ENCODE measurements at places on chromosomes 6 and 20. TPM values are rescaled to one million over a fixed set of nuclear protein-coding genes. Genes with fewer than 3 reads are reported as not detected.

The OR2J3 gene
- not detected for total RNA-seq

The NRSN2 gene
- total RNA-seq: 43.1 TPM

The FUT9 gene
- total RNA-seq: not detected

The SLC35D3 gene
- not detected for total RNA-seq

The COL11A2 gene
- not detected for total RNA-seq

The EPB41L1 gene
- 3.5 TPM for total RNA-seq

The PPP1R3G gene
- 0.19 TPM for total RNA-seq

The RBBP8NL gene
- total RNA-seq: not detected

The HLA-G gene
- not detected for total RNA-seq

The EMILIN3 gene
- not detected for total RNA-seq

The MYCT1 gene
- total RNA-seq: not detected

The GPLD1 gene
- 0.34 TPM for total RNA-seq

The HSPA1L gene
- total RNA-seq: 0.87 TPM

The PSORS1C2 gene
- total RNA-seq: not detected

The C20orf96 gene
- total RNA-seq: 0.58 TPM
